ENCODE measurements at places on chromosomes 2 and 18. TPM values are rescaled to one million over a fixed set of nuclear protein-coding genes. Genes with fewer than 3 reads are reported as not detected.

Gene TMEM163
- 0.95 TPM for total RNA-seq

Gene IRS1
- 13.0 TPM for total RNA-seq

DNA sequence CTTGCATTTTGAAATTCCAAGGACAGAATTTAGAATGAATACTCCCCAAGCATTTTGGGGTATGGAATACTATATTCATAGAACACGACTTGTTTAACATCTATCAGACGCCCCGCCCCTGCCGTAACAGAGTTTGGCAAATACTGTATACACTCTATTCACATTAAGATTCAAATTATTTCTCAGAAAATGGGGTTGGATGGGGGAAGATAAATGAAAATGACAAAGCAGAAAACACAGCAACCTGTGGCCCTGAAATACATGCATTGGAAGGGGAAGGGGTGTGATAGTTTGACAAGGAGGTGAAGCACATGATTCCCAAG is 634.6 kb upstream of the SLC39A10 start:
- no peak for DNase-seq
- no peak overlapping the region for H3K4me3 ChIP-seq
- no peaks in the 10 kb centered on the region for H3K36me3 ChIP-seq
- no peaks in the 10 kb centered on the region for H3K4me1 ChIP-seq
- no peaks in the 10 kb centered on the region for H3K27me3 ChIP-seq
- no peak overlapping the region for H3K27ac ChIP-seq

DNA sequence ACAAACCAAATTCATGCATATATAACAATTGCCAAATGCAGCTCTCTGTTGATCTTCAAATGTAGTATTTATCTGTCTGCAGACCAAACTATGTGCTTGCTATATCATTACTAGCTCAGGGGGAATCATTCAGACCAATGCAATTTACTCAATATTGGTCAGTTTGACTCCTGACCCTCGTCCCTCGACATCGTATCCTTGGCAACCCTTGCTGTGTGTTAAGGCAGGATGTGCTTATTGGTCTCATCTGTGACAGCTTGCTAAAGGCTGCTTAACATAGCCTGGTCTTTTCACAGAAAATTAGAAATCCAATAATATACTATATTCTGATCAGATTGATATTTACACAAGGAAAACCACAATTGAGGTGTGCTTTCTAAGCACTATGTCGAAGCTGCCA is 747.1 kb downstream of the GALR1 start:
- DNase-seq: no peak
- H3K36me3 ChIP-seq: no peaks in the 10 kb centered on the region
- H3K4me3 ChIP-seq: no peak overlapping the region
- no peaks in the 10 kb centered on the region for H3K4me1 ChIP-seq
- H3K27ac ChIP-seq: no peak overlapping the region
- H3K27me3 ChIP-seq: no peaks in the 10 kb centered on the region

- H3K27me3 ChIP-seq: no peaks in the 10 kb centered on the region
- H3K4me1 ChIP-seq: no peaks in the 10 kb centered on the region
- H3K36me3 ChIP-seq: no peaks in the 10 kb centered on the region
- DNase-seq: no peak
- no peak overlapping the region for H3K4me3 ChIP-seq
Measured at GRCh38 chr2:118718921-118719320, 128.5 kb downstream of the EN1 start.

- H3K27ac ChIP-seq: no peak overlapping the region
- no peak for DNase-seq
- no peaks in the 10 kb centered on the region for H3K36me3 ChIP-seq
- peaks cover 35% of the 10 kb centered on the region for H3K27me3 ChIP-seq
- H3K4me3 ChIP-seq: no peak overlapping the region
Measured at GRCh38 chr18:26543373-26543772, 5.0 kb downstream of the KCTD1 start.

Gene ACMSD
- not detected for total RNA-seq

Gene SLC5A6
- 88.9 TPM for total RNA-seq

DNA sequence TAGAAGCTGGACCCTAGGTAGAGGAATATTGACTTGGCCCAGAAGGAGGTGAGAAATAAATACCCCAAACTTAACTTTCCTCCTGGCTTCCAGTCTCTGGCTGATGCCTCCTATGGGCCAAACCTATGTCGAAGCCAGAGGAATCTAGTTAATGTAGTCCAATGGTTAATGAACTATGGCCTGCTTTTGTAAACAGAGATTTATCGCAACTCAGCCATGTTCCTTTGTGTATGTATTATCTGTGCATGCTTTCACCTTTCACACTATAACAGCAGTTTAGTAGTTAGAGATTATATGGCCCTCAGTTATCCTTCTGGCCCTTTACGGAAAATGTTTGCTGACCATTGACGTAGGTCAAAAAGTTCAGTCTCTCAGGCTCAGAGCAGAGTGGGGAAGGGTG is 67.3 kb upstream of the BARD1 start:
- no peaks in the 10 kb centered on the region for H3K4me1 ChIP-seq
- no peak overlapping the region for H3K27ac ChIP-seq
- H3K27me3 ChIP-seq: no peaks in the 10 kb centered on the region
- no peak overlapping the region for H3K4me3 ChIP-seq

GRCh38 chr2:180412219-180412618 is 405.1 kb upstream of the CWC22 start:
- DNase-seq: no peak
- H3K4me3 ChIP-seq: no peak overlapping the region
- no peaks in the 10 kb centered on the region for H3K27me3 ChIP-seq
- H3K4me1 ChIP-seq: no peaks in the 10 kb centered on the region

- no peak for DNase-seq
- H3K36me3 ChIP-seq: no peaks in the 10 kb centered on the region
- no peaks in the 10 kb centered on the region for H3K4me1 ChIP-seq
- H3K27me3 ChIP-seq: no peaks in the 10 kb centered on the region
- no peak overlapping the region for H3K27ac ChIP-seq
- H3K4me3 ChIP-seq: no peak overlapping the region
Measured at GRCh38 chr2:117770730-117771129, 43.8 kb upstream of the DDX18 start.

DNA sequence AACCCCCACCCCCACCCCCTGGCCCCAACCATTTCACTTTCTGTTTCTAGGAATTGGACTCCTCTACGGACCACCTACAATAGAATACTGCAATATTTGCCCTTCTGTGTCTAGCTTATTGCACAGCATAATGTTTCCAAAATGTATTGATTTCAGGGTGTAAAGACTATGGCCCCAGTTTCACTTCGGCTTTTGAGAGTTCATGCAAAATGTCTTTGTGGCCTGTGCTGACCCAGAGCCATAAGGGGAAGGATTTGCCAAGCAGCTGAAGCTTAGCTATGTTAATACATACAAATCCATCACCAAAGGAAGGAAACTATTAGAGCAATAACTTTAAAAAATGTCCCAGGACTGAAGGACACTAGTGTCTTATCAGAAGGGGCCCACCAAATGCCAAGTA is 11.2 kb upstream of the ATP9B start:
- DNase-seq: no peak
- H3K27me3 ChIP-seq: no peaks in the 10 kb centered on the region
- H3K4me1 ChIP-seq: no peaks in the 10 kb centered on the region
- no peaks in the 10 kb centered on the region for H3K36me3 ChIP-seq
- H3K4me3 ChIP-seq: no peak overlapping the region

GRCh38 chr2:186648130-186648529 is 45.7 kb upstream of the FAM171B start:
- no peaks in the 10 kb centered on the region for H3K27me3 ChIP-seq
- H3K27ac ChIP-seq: no peak overlapping the region
- peaks cover 10% of the 10 kb centered on the region for H3K36me3 ChIP-seq
- no peaks in the 10 kb centered on the region for H3K4me1 ChIP-seq

GRCh38 chr2:232662486-232663260 is 29.3 kb downstream of the EFHD1 start:
- H3K27ac ChIP-seq: no peak overlapping the region
- no peaks in the 10 kb centered on the region for H3K27me3 ChIP-seq
- no peak for DNase-seq
- no peak overlapping the region for H3K4me3 ChIP-seq

- H3K4me1 ChIP-seq: peaks cover 20% of the 10 kb centered on the region
- H3K27ac ChIP-seq: no peak overlapping the region
- no peaks in the 10 kb centered on the region for H3K27me3 ChIP-seq
- DNase-seq: no peak
- H3K36me3 ChIP-seq: no peaks in the 10 kb centered on the region
Measured at GRCh38 chr18:27763341-27763740, 413.6 kb downstream of the CDH2 start.

- H3K27ac ChIP-seq: no peak overlapping the region
- no peak overlapping the region for H3K4me3 ChIP-seq
Measured at GRCh38 chr2:227482638-227483340, 10.8 kb downstream of the AGFG1 start.

DNA sequence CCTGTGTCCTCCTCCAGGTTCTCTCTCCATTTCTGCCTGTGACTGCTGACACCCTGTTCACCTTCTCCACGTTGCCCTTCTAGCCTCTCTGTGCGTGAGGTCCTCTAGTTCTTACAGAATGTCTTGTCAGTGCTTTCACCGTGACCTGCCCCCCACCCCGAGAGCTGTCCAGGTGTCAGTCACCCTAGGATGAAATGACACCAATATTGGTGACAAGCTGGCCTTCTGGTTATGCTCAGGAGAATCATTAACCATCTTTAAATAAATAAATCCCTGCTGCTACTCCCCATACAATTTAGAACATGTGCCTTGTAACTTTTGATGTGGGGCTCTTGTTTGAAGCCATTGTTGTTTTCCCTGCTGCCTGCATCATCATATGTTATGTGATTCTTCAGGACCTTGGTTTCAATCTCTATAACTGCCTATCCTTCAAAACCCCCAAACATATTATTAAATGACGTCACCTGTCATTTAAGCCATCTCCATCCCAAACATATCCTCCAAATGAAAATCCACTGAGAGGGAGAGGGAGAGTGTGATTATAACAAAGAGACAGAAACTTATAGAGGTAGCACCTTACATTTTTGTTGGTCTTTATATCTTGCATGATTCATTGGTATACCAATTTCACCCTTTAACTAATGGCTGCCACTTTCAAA is 496.3 kb downstream of the PARD3B start:
- no peak overlapping the region for H3K27ac ChIP-seq
- no peak for DNase-seq
- no peaks in the 10 kb centered on the region for H3K36me3 ChIP-seq
- H3K27me3 ChIP-seq: no peaks in the 10 kb centered on the region
- H3K4me3 ChIP-seq: no peak overlapping the region
- H3K4me1 ChIP-seq: peaks cover 10% of the 10 kb centered on the region

DNA sequence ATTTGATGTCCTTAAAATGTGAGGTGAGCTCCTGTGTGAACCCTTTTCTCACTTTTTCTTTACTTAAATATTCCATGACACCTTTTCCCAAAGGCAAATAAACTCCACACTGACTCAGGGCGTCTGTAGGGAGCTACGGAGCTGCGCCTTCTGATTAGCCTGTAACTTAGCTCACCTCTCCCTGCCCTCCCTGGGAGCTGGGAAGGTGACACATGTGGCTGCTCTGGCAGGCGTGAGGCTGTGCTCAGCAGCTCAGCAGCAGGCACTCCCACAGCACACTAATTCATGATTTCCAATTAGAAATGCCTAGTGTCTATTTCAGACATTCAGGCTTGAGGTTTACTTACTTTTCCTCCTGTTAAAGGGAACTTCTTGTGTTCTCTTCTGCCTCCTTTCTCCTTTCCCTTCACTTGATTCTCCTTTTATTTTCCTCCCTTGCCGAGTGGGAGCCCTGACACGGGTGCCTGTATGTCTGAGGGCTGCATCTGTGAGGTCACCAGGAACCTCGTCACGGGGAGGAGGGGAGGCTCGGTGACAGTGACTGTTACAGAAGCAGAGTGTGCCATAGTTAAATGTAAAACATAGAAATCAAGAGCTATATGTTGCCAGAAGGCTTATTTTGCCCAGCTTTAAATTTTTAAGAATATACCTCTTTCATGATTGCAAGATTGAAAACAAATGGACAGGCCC is 437.1 kb downstream of the DCDC2C start:
- no peaks in the 10 kb centered on the region for H3K36me3 ChIP-seq
- H3K4me3 ChIP-seq: no peak overlapping the region
- no peaks in the 10 kb centered on the region for H3K27me3 ChIP-seq
- no peak overlapping the region for H3K27ac ChIP-seq
- H3K4me1 ChIP-seq: no peaks in the 10 kb centered on the region

DNA sequence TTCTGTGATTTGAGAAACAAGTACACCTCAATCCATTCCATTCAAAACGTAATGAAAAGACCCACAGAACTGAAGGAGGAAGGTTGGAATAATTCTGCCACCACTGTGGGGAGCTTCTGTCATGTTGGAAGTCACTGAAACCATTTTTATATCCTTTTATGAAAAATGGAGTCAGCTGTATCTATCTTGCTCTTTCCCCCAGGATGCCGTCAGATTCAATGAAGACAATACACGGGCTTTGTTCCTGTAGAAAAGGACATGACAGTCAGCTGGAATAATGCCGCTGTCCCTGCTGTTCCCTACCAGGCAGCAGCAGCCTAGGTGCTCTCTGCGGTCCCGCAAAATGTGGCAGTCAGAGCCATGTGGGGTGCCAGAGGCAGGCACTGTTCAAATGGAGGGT is 52.5 kb upstream of the APCDD1 start:
- DNase-seq: peak; percentile 25
- no peaks in the 10 kb centered on the region for H3K36me3 ChIP-seq
- peaks cover 78% of the 10 kb centered on the region for H3K4me1 ChIP-seq
- peaks cover 12% of the 10 kb centered on the region for H3K27me3 ChIP-seq
- H3K27ac ChIP-seq: no peak overlapping the region
- no peak overlapping the region for H3K4me3 ChIP-seq
